ENCODE measurements at places on chromosomes 16 and 17.

DNA sequence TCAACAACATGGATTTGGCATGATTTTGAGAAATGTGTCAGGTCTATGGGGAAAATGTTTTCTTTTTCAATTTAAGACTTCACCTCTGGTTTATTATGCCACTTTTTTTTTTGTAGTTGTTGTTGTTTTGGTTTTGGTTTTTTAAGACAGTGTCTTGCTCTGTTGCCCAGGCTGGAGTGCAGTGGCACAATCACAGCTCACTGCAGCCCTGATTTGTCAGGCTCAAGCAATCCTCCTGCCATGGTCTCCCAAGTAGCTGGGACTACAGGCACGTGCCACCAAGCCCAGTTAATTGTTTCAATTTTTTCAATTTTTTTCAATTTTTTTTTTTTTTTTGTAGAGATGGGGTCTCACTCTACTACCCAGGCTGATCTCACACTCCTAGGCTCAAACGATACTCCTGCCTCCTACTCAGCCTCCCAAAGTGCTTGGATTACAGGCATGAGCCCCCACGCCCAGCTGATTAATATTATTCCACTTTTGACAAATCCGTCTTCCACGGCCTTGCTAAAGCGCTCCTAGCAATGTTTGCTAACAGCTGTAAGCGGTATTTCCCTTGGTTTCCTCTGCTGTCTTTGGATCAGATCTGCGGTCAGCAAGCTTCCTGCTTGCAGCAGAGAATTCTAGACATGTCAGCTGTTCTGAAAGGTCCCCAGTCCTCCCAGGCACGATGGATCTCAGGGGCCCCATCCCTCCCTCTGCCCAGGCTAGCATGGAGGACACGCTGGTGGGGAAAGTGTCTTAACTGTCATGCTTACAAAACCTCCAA, 7.0 kb upstream of the MILR1 start:
- DNase-seq = no peak

- no peak for DNase-seq
These were observed 534 bp downstream of the GPATCH8 start for GRCh38 chr17:44502598-44503146.

GRCh38 chr17:37062021-37062420, 113.3 kb downstream of the AATF start:
- no peak for DNase-seq

DNA sequence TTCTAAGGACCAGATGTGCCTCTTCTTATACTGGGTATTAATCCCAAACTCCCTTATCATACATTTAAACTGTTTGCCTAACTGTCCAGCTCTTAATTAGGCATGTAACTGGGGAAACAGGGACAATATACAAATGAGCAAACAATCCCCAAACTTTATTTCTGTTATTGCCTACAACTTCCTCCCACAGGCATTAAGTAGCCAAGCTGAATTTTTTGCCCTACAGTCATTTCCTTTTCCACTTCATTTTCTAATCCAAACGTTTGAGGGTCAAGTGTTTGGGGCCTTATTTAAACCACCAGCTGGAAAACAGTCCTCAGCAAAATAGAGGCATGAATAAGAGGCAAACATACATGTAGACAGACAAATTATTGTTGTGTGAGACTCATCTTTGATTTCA, 77.4 kb upstream of the CCL2 start:
- DNase-seq = no peak

- no peak for DNase-seq
These were observed 1466.0 kb downstream of the CDH11 start for GRCh38 chr16:63655846-63656245.

- no peak for DNase-seq
These were observed 33.4 kb upstream of the PIK3R6 start for GRCh38 chr17:8900626-8901585.

Measured in amniotic stem cell (primary cell).